Calu3 (cell line): ENCODE measurements at places on chromosomes 5 and 9.

DNA sequence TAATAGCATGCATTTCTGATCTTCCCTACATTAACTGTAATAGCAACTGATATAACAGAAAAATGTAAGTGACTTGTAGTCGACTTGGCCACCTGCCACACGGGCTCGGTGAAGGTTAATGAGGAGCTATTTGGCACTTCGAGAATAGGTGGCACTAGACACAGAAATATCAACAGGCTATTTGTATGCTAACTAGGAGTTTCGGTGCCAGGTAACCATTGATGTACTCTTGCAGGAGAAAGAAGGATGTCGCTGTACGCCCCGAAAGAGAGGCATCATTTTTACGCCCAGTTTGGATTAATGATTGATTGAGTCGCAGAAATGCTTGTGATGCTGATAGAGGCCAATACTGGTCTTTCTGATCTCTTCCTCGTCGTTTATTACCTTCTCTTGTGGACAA, 516 bp upstream of the DMRT2 start:
- H3K4me3 ChIP-seq = peak overlapping the region; percentile 64
- peaks cover 28% of the 10 kb centered on the region for H3K27me3 ChIP-seq
- peak; percentile 18 for DNase-seq
- H3K4me1 ChIP-seq = peaks cover 13% of the 10 kb centered on the region
- H3K27ac ChIP-seq = peak overlapping the region; percentile 58

DNA sequence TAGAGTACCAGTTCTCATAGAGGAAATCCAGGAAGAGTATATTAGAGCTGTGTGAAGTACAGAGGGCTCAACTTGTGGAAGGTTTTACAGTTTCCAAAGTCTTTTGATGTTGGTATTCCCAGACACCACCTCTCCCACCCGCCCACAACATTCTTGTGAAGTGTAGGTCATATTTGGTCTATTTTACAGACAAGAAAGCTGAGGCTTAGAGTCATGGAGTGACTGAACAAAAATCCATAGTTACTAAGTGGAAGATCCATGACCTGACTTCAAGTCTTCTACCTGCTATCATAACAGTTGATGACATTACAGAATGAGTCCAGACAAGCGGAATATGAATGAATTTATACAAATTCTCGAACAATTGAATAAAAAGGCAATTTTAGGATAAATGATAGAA, 187.1 kb upstream of the RPS23 start:
- H3K36me3 ChIP-seq = no peaks in the 10 kb centered on the region
- H3K4me3 ChIP-seq = no peak overlapping the region
- no peak for DNase-seq
- no peak overlapping the region for H3K27ac ChIP-seq
- no peaks in the 10 kb centered on the region for H3K4me1 ChIP-seq

- H3K4me1 ChIP-seq = no peaks in the 10 kb centered on the region
- H3K4me3 ChIP-seq = no peak overlapping the region
Observed at GRCh38 chr9:78122631-78123030, 91.0 kb upstream of the GNAQ start.

DNA sequence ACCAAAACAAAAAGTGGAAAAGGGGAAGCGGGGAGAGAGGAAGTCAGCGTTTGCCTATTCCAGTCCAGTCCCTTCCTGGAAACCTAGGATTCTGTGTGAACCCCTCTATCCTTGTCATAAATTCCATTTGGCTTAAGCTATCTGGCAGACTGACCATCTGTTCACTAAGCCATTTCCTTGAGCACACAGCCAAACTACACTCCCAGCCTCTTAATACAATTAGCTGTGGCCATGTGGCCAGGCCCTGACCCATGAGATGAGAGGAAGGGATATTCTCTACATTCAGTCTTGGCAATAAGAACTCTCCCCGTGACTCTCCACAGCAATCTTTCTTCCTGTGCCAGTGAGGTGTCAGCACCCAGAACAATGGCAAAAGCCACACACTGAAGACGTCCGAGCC, 424.8 kb downstream of the TLE1 start:
- H3K4me1 ChIP-seq = no peaks in the 10 kb centered on the region
- no peak for DNase-seq

DNA sequence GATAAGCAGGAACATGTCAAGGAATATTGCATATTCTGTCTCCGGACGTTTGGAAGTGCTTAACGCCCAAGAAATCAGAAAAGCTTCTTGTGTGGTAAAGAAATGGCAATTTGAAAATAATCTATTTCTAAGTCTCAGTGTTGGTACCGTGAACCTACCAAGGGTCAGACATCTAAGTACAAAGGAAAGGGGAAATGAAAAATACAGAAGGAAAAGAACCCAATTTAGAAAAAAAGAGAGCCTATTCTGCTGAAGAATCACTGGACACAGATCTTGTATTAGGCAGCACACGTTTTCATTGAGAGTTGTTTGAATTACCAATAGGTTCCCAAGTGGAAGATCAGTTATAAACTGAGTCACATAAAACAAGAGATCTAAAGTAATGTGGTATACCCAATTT, 46.9 kb upstream of the CEP78 start:
- DNase-seq = no peak
- no peak overlapping the region for H3K27ac ChIP-seq
- no peaks in the 10 kb centered on the region for H3K4me1 ChIP-seq

DNA sequence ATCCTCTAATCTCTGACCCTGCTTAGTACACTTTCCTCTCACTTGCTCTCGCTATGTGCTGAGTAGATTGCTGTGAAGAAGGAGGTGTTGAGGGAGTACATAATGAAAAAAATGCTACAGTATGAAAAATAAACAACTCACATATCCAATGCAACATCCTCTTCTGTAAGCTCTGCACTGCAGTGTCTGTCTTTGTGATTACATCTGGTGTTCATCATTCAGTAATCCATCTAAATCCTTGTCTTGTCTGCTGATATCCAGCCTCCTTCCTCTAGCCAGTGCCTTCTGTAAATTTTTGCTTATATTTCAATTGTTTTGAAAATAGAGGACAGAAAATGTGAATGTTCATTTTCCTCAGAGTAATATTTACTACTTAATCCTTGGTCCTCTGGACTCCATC, 57.4 kb upstream of the CDH12 start:
- H3K27me3 ChIP-seq = no peaks in the 10 kb centered on the region
- no peak overlapping the region for H3K27ac ChIP-seq
- H3K4me3 ChIP-seq = no peak overlapping the region
- H3K4me1 ChIP-seq = no peaks in the 10 kb centered on the region
- no peaks in the 10 kb centered on the region for H3K36me3 ChIP-seq
- DNase-seq = no peak
